Inflammatory macrophage treated with lipopolysaccharide for 1 hour (primary cell): ENCODE measurements at places on chromosomes 2 and 18.

DNA sequence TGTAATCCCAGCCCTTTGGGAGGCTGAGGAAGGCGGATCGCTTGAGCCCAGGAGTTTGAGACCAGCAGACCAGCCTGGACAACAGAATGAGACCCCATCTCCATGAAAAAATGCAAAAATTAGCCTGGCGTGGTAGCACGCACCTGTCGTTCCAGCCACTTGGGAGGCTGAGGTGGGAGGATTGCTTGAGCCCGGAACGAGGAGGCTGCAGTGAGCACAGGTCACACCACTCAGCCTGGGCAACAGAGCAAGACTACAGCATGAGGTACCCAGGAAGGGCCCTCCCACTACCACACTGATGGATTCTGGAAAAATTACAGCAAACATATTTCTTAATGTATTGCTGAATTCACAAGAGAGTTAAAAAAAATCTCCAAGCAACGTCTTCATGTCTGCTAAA is 56.3 kb upstream of the HPCAL1 start:
- DNase-seq, result no peak

GRCh38 chr18:13398631-13399030 is 180.1 kb downstream of the LDLRAD4 start:
- no peak for DNase-seq

DNA sequence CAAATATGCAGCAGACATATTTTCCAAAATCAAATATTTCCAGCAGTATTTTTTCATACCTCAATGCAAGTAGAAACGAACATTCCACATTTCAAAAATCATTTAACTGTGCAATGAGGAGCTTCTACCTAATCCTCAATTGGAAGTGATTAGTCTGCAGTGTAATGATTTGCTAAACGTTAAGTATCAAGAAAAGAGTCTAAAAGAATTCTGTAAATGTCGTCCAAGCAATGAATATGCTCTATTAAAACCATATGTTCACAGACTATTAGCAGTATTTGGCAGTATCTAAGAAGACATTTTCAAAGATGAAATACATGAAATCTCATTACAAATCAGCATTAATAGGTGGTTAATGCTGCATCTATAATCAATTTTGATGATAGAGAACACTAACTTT is 15.9 kb downstream of the DYM start:
- no peak for DNase-seq

GRCh38 chr2:112155331-112156151 is 17.4 kb downstream of the FBLN7 start:
- DNase-seq, result no peak
